ENCODE measurements at places on chromosomes 1 and 21.
A peak's percentile ranks its signal among the peaks of the same experiment; 100 is the strongest.

DNA sequence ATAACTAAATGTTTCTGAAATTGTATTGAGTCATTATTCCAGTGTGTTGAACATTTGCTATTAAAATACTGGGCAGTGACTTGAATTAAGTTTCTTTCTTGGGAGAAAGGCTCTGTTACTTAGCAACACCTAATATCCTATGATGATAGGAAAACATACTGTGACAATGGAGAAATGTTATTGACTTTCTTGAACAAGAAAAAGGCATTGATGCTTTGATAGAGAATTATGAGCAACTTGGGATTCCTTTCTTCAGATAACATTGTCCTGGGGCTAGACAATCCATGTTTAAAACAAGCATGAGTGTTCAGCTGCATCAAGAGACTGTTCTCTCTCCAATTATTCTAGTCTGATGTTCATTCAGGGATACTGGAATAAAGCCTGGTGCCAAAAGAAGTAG is 215.9 kb upstream of the L1TD1 start:
- DNase-seq, result no peak

DNA sequence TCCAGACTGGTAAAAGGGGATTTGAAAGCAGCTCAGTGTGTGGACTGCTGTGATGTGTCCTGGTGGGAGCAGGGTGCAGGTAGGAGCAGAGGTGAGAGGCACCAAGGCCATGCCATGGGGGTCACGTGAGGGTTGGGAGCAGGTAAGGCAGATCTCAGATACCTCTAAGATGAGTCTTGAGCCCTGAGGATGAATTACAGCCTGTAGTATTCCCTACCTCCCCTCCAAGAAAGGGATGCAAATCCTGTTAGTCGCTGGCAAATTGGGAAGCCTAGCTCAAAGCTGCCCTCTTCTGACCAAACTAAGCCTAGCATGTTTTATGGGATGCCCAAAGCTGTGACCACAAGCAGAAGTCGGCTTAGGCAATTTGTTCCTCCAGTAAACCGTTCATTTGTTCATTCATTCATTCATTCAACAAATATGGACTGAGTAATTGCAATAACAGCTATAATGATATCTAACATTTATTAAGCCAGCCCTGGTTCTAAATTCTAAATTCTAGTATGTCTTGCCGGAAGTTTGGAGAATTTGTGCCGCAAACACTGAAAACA is 3.9 kb upstream of the NUAK2 start:
- peak; percentile 86 for DNase-seq

DNA sequence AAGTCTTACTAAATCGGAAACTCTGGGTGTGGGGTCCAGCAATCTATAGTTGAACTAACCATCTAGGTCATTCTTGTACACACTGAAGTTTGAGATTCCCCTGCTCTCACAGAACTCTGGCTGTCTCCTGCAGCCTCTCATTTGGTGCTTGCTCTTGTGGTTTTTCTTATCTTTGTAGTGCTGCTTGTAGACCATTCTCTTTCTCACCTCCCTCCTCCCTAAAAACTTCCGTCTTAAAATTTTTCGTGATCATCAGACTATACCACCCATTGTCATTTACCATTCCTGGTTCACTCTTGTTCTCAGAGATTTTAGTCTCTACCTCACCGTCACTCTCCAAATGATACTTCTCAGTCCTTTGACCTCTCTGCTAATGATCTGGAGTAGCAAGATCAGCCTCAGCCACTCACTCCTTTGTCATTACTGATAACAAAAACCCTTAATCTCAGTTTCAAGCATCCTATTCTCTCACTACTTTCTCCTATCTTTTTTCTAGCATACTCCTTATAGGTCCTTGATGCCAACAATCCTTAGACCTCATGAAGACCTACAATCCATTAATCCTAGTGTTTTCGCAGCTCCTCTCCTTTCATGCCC is 13.0 kb upstream of the EPHX4 start:
- no peak for DNase-seq

DNA sequence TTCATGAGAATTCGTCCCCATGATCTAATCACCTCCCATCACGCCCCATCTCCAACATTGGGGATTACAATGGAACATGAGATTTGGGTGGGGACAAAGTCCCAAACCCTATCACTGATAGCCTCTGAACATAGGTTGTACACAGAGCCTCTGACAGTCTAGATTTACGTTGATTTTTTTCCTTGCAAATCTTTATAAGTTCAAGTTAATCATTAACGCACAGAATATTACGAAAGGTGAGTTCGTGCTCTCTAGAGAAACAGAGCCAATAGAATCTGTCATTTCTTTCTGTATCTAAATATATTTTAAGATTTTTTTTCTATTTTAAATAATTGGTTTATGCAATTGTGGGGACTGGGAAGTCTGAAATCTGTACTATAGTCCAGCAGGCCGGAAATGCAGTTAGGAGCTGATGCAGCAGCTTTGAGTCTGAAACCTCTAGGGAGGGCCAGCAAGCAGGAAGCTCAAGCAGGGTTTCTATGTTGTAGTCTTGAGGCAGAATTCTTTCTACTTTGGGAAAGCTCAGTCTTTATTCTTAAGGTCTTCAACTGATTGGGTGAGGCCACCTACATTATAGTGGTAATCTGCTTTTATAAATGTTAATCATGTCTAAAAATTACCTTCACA is 61.0 kb downstream of the SELENOF start:
- no peak for DNase-seq

DNA sequence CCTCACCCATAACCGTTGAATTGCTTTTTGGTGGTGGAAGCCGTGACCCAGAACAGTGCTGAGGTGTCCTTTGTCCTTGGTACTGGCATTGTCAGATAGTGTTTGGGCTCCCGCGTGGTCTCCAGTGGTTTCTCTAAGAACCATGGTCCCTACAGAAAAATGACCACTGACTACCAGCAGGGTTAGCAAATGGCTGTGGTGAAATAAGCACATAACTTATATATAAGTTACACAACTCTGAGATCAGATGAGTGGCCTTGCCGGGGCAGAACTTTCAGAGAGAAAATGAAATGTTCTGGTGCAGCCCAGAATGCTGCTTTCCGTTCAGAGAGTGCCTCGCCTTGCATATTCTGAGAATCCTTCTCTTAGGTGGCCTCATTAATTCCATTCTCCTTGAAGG is 5.0 kb downstream of the SLC37A1 start:
- no peak for DNase-seq

- DNase-seq, result no peak
Measured at GRCh38 chr1:245278846-245279245, 124.1 kb downstream of the KIF26B start.

GRCh38 chr21:43585924-43586413 is 73.3 kb downstream of the HSF2BP start:
- DNase-seq, result no peak

- no peak for DNase-seq
Measured at GRCh38 chr1:26535201-26535600, 5.6 kb downstream of the RPS6KA1 start.

GRCh38 chr1:64900916-64901315 is 65.4 kb downstream of the JAK1 start:
- DNase-seq, result no peak

DNA sequence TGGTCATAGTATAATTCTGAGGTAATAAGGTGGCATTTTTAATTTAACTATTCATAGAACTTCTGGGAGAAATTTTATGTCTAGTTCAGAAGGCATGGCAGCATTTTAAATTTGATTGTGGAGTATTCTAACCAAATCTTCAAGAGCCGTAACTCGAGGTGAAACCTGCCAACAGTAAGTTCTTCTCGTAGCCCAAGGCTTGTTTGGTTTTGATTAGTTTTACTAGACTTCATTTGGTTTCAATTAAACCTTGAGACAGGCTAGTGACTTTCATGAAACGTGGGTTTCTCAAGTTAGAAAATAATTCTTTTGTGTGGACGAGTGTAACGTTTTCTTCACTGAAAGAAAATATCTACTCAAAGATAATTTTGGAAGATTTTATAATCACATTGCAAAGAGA is 395.5 kb downstream of the USP25 start:
- no peak for DNase-seq

GRCh38 chr21:21000591-21001175 is 2.5 kb downstream of the NCAM2 start:
- DNase-seq, result no peak

DNA sequence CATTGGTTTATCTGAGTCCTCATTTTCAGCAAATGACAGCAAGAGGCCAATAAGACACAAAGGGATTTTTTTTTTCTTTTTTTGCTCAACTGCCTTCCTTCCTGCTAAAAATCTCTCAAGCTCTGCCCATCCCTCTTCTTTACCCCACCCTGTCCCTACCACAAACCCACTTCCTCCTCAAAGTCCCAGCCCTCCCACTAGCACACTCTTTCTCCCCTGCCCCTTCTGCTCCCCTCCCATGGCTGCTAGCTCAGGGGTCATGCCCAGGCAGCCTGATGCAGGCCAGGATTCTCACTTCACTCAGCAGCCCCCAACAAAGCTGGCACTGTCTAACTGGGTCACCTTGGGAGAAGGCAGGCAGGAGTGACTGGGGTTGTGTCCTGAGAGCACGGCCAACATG is 28.8 kb upstream of the PPP2R5A start:
- DNase-seq, result no peak

Measured in head of caudate nucleus (tissue), 42 donors.